ENCODE measurements at places on chromosomes 4 and X.

- no peak for DNase-seq
These were observed 819.1 kb upstream of the EPHA5 start for GRCh38 chr4:66489370-66489769.

DNA sequence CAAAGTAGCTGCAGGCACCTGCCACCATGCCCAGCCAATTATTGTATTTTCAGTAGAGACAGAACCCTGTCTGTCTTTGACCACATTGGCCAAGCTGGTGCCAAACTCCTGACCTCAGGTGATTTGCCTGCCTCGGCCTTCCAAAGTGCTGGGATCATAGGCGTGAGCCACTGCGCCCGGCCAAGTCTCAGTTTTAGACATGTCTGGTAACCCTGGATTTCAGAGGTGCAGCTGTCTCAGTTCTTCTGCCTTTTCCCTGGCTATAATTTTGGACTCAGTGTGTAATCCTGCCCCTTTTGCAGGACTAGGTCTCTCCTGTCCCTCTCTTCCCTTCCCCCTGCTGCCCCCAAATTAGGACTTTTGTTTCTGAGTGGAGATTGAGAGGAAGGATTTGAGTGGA, 46.6 kb downstream of the FAM193A start:
- no peak for DNase-seq

DNA sequence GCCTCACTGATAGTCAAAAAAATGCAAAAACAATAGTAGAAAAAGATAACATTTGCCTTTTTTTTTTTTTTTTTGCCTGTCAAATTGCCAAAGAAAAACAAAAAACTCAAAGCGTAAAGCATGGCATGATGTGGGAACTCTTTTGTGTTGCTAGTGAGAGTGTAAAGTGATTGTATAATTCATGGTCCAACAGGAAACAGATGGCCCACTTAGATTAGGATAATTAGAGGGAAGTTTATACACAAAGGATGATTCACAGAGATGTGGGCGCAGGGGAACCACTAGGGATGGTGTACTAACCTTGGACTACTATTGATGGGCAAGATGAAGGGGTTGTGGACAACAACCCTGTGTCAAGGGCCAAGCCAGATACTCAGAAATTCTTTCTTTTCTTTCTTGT, 16.4 kb downstream of the MCUB start:
- no peak for DNase-seq

DNA sequence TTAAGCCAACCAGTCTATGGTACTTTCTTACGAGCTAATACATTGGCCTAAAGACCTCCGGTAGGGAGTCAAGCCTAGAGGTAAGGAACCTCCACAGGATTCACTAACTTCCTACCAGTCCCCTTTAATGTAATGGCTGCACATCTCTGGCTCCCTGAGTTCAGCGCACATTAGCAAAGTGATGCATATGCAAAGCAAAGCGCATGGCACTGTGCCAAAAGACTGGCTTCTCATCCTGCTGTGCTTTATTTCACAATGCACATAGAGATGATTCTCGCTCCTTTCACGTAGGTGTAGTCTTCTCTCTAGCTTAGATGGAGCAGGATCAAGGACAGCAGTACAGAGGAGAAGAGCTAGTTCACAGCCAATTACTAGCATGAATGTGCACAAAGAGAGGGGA, 14.6 kb upstream of the CLTRN start:
- DNase-seq, result no peak

GRCh38 chr4:101651778-101652177, 138.8 kb upstream of the BANK1 start:
- DNase-seq, result no peak

DNA sequence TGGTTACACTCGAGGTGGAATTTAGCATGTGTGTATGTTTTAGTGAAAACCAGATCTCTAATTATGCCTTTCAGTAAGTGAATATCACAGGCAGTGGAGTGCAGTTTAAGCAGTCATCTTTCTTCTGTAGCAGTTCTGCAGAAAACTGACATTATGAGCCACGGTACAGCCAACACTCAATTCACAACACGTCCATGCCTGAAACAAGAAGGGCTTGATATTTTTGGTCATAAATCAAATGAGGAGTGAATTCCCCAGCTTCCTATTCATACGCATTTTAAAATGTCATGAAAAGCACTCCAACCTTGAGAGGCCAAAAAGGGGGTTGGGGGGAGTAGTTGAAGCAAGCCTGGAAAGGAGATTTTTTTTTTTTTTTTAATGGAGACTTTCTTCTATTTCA, 316.7 kb downstream of the ARHGAP10 start:
- no peak for DNase-seq

- no peak for DNase-seq
These were observed 689.0 kb downstream of the GRID2 start for GRCh38 chr4:92992758-92993157.

GRCh38 chr4:51894059-51894645, 51.2 kb downstream of the DCUN1D4 start:
- no peak for DNase-seq

All from nephron progenitor cell (in vitro differentiated cells).